NCI-H1105 (cell line): ENCODE measurements at places on chromosomes 12 and 14.

DNA sequence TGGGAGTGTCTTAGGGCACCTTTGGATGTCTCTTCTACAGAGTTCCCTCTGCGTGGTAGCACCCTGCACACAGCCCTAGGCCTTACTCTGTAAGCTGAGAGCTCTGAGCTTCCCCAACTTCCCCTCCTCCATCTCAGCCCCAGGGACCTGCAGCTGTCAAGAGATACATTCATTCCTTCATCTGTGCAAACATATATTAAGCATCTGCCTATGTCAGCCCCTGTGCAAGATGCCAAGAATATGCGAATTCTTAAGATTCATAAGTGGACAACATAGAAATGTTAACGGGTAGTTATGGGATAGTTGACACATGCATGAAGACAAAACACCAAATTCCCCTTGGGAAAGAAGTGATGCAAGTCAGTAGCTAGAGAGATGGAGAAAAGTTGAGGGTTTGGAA lies 190.8 kb downstream of the SLC41A2 start:
- no peak for DNase-seq

DNA sequence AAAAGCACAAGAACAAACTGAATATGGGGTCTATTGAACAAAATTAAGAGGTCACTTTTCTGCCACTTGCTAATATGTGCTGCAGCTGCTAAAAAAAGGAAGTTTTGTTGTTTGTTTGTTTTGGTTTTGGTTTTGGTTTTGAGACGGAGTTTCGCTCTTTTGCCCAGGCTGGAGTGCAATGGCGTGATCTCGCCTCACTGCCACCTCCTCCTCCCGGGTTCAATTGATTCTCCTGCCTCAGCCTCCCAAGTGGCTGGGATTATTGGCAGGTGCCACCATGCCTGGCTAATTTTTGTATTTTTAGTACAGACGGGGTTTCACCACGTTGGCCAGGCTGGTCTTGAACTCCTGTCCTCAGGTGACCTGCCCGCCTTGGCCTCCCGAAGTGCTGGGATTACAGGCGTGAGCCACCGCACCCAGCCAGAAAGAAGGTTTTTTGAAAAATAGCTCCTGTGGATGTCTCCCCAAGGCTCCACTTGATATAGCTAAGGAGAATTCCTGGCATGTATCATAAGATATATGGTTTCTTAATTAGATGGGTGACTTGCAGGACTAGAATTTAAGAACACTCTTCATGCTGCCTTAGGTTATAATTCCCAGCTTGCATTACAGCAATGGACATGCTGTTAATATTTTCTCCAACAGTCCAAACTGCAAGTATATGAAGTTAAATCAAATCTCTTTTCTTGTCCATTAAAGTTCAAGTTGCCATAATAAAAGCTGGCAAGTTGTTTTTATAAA lies 237.6 kb upstream of the AMIGO2 start:
- no peak for DNase-seq

GRCh38 chr12:109818905-109819500 lies 14.2 kb downstream of the TRPV4 start:
- no peak for DNase-seq

DNA sequence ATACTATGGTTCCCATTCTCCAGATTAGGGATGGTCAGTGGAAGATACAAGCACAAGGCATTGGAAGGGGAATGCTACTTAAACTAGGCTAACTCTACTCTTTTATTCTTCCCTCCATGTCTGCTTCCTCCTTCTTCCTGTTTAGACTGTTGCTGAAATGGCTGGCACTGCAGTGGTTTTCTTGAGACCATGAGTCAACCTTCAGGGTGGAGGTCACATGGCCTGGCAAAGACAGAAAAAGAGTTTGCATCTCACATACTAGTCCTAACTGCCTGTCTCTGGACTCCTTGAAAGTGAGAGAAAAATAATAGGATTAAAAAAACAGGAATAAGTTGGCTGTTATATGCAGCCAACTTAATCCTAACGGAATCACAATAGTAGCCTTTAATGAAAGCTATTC lies 37.0 kb downstream of the ALDH1L2 start:
- DNase-seq = no peak

DNA sequence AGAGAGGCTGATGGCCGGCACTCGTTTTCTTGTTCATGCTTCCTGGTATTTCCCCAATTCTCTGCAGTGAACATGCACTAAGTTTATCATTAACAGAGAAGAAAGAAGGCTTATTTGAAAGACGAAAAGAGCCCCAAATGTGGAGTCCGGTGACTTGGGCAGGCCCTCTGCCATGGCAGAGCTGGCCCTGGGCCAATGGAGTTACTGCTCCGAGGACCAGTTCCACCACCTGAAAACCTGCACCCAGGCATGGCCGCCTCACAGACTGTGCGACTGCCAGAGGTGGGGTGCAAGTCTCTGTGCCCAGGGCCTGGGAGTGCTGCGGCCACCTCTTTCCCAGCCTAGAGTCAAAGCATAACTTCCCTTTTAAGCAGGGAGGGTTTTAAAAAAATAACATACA lies 24.9 kb downstream of the DEGS2 start:
- DNase-seq = no peak

DNA sequence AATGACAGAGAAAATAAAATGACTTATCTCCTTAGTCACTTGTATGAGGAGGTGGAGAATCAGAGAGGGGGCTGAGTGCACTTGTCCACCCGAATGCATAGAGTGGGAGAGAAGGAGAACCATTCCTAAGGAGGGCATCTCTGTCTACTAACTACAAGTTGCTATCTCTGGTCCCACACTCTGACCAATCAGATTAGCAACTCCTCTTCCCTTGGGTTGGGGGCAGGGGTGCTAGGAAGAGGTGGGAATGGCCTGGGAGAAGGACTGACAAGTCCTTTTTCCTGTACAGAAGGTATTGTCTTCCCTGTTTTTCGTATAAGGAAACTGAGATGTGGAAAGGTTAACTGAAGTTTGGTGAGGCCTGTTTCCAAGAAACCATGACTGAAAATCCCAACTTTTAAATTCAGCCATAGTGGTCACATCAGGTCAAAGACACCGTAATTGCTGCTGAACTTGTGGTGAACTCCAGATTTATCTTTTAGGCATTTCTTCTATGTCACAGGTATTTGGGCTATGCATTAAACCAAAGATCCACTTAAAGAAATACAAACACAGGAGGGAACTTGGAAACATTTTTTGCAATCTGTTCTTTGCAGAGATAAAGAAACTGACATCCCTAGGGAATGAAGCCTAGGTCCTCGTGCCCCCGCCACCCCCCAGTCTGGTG lies 207.8 kb downstream of the CRADD start:
- no peak for DNase-seq

DNA sequence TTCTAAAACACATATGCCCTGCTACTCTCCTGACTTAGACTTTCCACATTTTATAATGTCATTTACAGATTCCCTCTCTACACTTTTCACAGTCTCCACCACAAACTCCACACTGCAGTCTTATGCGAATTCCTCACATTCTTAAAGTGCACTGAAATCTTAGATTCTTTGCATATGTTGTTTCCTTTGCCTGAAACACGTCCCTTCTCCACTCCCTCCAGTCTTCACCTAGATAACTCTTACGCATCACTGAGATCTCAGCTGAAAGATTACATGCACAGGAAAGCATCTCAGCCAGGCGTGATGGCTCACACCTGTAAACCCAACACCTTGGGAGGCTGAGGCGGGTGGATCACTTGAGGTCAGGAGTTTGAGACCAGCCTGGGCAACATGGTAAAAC lies 3.8 kb upstream of the ARHGAP9 start:
- DNase-seq = no peak

DNA sequence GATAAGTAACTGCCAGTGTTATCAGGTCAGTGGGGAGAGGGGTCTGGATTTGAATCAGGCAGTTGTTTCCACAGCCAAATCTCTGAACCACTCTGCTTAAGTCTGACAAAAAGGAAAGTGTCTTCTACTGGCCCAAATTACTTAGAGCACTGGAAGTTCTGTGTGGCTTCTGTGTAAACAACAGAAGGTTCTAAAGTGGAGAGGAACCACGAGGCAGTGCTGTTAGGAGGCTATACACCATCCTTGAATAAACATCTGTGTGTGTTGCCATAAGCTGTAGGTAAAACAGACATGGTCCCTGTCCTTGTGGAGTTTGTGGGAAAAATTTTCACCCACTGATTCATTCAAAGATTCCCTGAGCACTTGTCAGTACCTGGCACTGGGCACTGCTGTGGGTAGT lies 50.0 kb downstream of the GALNT4 start:
- no peak for DNase-seq

DNA sequence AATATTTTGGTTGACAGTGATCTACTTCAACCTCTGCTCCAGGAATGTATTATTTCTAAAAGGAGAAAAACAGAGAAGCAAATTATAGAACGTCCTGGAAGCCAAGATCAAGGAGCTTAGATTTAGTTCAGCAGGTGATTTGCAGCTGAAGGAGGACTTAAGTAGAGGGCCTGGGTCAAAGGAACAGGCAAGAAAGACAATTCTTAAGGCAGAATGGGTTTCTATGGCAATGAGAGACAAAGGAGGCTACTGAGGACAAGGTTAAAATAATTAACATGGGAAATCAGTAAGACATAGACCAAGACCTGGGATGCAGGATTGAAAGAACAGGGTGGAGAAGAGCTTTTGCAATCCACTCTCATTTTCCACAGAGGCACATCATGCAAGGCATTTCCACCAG lies 2.4 kb upstream of the SNW1 start:
- no peak for DNase-seq

- no peak for DNase-seq
Observed at GRCh38 chr12:81727391-81727790, 31.8 kb downstream of the PPFIA2 start.

- DNase-seq = no peak
Observed at GRCh38 chr14:89504091-89504490, 87.1 kb upstream of the FOXN3 start.

- DNase-seq = no peak
Observed at GRCh38 chr12:58051378-58051777, 110.0 kb downstream of the ATP23 start.

- DNase-seq = no peak
Observed at GRCh38 chr12:24948420-24948756, 513 bp downstream of the BCAT1 start.

- DNase-seq = no peak
Observed at GRCh38 chr14:105307052-105307727, 6.4 kb upstream of the BRF1 start.

DNA sequence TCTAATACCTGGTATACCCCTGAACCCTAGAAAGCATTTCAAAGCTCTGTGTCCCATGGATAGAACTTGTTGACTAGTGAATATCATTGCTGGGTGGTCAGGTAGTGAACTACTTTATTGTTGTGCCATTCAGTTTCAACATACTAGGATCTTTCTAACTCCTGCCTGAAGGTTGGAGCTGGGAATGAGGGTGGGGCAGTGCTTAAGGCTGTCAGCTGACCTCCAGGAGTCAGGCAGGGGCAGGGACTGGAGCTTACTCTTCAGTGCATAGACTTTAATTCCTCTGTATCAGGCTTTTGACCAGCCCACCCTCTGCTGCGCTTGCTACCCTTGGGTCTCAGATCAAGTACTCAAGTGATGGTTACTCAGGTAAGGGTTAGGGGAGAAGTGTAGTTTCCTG lies 102.6 kb upstream of the RFX4 start:
- no peak for DNase-seq

DNA sequence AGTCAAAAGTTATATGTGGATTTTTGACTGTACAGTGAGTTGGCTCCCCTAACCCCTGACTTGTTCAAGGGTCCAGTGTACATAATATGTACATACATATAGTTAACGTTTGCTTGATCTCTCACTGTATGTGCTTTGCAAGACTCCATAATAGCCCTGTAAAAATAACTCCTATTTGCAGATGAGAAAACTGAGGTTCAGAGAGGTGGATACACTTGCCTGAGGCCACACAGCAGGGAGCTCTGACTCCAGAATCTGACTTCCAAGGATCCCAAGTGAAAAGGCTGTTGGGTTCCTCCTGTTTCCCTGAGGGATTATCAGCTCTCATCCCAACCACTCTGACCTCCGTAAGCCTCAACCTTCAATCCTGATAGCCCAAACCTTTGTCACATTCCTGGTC lies 41.7 kb downstream of the CMKLR1 start:
- DNase-seq = no peak

GRCh38 chr12:132322206-132323132 lies 6.9 kb downstream of the GALNT9 start:
- no peak for DNase-seq

- DNase-seq = no peak
Observed at GRCh38 chr14:30608533-30609006, 13.5 kb upstream of the SCFD1 start.

DNA sequence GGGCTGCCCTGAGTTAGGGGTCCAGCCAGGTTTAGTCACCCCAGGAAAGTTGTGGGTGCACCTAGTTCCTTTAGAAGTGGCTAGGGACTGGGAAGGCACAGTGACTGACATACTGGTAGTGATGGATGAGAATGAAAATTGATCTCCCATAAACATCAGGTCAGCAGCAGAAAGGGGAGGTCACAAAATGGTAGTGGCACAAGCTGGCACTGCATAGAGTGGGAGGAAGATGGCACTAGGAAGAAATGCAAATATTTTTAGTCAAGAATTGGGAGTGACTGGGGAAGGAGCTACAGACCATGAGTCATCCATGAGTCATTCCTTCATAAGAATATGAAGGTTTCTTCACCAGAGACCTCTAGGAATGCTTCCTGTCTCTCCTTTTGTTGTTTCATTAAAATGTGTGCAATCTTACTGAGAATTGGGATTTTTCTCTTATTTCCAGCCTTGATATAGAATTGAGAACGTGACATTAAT lies 198.3 kb upstream of the AMIGO2 start:
- DNase-seq = no peak

DNA sequence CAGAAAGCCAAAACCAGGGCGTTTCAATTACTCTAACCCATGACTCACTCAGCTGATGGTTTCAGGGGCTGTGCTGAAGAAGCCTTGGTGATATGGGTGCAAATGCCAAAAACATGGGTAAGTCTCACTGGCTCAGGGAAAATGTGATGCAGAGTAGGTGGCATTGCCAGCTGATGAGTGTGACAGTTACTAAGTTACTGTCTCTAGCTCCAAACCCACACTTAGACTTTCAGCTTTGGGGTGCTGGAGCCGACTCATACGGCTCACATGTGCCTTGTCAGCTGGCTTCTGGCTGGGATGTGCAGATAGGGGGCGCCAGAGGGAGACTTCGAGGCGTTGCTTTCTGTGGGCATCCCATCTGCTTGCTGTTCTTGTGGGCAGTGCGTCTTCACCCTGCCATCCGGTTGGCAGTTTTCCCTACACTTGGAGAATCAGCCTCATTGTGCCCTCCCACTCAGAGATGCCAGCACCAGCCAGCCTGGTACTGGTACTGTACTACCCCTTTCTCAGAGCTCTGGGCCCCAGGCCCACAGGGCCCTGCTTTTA lies 11.1 kb upstream of the KRT7 start:
- no peak for DNase-seq
